ENCODE measurements at places on chromosomes 1 and 21. TPM values are rescaled to one million over a fixed set of nuclear protein-coding genes. Genes with fewer than 3 reads are reported as not detected.

The FAAP20 gene
- 28.5 TPM for total RNA-seq

The DNAI4 gene
- 0.89 TPM for total RNA-seq

The CLCA2 gene
- total RNA-seq, result 0.16 TPM

The HHIPL2 gene
- total RNA-seq, result 20.9 TPM

Measured in H4 (cell line).